DMS53 (cell line): ENCODE measurements at places on chromosomes 6 and 20.
A peak's percentile ranks its signal among the peaks of the same experiment; 100 is the strongest.

DNA sequence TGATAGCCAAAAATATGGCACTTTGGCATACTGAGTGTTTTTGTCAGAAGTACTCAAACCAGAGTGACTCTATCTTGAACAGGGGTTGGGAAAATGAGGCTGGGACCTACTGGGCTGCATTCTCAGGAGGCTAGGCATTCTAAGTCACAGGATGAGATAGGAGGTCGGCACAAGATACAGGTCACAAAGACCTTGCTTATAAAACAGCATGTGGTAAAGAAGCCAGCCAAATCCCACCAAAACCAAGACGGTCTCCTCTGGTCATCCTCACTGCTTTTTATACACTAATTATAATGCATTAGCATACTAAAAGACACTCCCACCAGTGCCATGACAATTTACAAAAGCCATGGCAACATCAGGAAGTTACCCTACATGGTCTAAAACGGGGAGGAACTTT lies 985.1 kb downstream of the HACE1 start:
- no peak for DNase-seq

GRCh38 chr6:71468841-71469700 lies 180.5 kb downstream of the OGFRL1 start:
- DNase-seq: no peak

DNA sequence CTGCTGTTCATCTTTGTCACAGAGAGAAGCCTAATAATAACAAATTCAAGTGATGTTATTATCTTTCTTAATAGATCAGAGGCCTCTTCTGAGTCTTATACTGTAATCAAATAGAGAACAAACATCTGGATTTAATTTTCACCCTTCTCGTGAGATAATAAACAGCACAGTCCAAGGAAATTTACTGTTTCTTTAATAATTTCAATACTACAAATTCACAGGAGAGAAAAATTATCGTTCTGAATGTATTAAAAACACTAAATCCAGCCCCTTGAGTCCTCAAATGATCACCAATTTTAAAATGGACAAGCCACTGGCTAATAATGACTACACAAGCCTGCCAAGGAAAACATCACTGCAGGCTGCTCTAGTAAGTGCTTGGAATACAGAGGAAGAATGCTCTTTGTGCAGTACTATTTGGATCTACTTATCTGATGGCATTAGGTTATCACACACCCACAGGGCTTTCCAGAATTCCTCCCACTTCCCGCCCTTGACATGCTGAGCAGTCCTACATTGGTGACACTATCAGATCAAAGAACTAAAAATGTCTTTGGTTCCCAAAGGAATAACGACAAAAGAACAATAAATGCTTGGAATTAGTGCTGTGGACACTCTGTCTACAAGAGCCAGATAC lies 38.1 kb downstream of the SYNE1 start:
- DNase-seq: no peak

GRCh38 chr6:122726649-122727048 lies 52.9 kb upstream of the FABP7 start:
- peak; percentile 54 for DNase-seq

DNA sequence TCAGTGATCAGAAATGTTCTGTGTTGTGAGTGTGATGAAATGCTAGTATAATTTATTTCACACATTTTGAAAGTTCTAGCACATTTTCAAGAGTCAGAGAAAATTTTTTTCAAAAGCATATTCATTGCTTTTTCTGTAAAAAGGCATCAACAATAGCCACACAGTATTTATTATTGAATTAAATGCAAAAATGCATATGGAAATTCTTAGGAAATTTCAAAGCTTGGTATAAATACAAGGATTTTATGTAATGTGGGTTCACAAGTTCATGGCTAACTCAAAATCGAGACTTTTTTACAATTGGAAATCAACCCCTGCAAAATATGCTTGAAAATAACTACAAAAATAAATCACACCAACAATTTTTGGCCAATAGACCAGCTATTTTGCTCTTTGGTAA lies 302.0 kb upstream of the ECI2 start:
- DNase-seq: no peak

DNA sequence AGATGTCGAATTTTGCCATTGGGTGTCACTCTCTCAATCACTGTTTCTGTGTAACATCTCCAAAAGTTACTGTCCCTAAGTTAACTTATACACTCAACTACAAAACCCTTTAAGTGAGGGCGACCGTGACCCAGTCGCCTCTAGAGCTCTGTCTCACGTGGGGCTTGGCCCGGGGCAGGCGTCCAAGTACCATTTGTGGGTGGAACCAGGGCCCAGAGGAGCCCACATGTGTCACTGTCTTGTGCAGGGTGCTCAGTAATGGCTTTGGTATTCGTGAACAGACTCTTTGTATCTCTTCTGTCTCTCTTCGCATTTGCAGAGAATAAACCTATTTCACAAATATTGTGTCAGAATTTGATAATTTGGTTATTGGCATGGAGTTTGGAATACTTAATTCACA lies 109.9 kb upstream of the THBS2 start:
- no peak for DNase-seq

GRCh38 chr20:23926526-23926880 lies 47.0 kb upstream of the CST5 start:
- no peak for DNase-seq

DNA sequence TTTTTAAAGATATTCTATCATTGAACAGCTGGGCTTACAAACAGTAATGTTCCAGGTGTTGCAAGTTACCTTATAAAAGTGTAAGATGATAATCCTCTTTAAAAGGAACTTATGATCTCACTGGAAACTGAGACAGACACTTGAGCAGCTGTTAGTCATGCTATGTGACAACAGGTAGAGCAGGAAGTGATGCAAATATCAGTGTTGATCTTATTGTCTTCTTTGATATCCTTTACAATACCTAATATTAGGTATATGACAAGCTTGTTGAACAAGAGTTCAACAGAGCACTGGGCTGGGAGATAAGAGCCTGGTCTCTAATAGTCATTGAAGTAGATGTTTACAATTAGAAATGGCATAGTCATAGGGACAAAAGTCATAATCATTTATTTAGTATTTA lies 150.0 kb downstream of the UBE3D start:
- peak; percentile 93 for DNase-seq

GRCh38 chr6:9064156-9064555 lies 628.8 kb upstream of the SLC35B3 start:
- DNase-seq: peak; percentile 71

DNA sequence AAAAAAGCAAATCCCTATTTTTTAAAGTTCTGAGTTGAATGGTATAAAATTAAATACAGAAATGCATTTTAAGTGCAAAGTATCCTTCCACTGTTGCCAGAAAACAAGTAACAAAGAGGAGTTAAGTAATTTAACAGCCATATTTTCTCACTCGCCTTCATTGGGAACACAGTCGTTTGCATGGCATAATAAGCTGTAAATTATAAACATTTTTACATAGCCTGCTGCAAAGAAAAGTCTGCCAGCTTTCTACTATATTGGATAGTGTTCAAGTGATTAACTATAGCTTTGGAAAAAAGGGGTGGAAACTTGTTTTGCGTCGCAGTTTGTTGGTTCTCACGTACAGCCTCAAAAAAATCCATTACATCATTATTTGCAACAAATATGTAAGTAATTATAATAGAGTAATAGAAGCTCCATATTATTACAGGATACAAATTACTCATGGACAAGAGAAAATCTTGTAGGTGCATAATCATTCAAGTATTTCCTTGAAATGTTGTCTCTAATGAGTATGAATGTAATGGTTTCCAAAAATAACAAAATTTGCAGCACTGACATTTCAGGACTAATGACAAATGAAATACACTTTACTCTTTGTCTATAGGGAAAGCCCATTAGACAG lies 139.3 kb downstream of the PDSS2 start:
- DNase-seq: no peak

- DNase-seq: no peak
Measured at GRCh38 chr6:166335378-166336302, 6.7 kb downstream of the SFT2D1 start.

DNA sequence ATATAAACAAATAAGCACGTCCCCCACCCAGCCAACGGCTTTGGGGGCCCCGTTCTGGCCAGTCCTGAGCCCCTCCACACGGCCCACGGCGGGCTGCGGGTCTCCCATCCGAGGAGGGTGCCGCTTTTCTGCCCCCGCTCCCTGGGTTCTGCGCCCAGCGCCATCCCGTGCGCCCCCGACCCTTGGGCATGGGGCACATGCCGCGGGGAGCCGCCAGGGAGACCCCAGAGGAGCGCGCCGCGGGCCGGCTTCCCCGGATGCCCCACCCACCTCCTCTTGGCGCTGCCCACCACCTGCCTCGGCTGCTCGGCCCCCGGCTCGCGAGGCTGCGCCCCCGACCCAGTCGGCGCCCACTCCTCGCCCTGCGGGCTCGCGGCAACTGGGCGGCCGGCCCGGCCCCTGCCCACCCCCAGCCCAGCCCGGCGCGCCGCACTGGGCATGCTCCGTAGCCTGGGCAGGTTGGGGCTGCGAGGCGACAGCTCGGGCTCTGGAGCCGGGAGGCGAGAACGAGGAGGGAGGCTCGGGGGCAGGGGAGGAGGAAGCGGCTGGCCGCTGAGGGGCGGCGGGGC lies 570 bp upstream of the PLCB4 start:
- DNase-seq: peak; percentile 88

GRCh38 chr20:19449051-19449450 lies 236.6 kb downstream of the SLC24A3 start:
- no peak for DNase-seq

DNA sequence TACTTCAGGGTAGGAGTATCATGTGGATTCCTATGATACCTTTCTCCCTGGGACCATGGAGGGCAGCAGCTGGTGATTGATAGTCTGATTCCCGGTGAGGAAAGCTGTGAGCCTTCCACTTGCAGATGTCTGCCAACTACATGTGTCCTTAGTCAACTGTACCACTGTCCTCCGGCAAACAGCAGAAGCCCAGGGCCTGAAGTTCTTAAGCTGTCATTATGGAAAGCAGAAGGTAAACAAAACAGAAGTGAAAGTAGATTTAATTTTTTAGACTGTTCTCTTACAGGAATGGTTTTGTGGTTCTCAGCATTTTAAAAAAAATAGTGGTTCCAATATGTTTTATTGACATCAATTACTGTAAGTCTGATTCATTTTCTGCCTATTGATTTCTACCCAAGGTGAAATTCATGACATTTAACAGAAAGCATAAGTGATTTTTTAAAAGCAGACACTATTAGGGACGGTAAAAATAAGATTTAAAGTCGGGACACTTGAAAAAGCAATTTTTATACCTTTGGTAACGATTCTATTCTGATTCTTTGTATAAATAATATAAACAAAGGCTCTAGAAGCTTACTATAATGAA lies 36.6 kb downstream of the PTPN1 start:
- DNase-seq: peak; percentile 10

DNA sequence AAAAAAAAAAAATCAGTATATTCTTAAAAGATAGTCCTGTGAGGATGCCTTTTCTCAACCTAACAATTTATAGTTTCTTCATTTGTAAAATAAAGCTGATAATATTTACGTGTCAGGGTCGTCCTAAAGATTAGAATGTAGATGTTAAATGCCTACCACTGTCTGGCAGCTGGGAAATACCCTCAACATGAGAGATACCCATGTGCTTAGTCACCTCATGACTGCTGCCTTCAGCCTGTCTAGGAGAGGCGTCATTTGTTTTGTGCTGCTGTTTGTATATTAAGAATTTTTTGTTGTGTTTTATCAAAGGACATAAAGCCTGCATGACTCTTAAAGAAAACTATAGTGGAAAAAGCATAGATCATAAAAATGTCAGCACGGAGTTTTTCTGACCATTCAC lies 9.5 kb downstream of the FAM120B start:
- no peak for DNase-seq

DNA sequence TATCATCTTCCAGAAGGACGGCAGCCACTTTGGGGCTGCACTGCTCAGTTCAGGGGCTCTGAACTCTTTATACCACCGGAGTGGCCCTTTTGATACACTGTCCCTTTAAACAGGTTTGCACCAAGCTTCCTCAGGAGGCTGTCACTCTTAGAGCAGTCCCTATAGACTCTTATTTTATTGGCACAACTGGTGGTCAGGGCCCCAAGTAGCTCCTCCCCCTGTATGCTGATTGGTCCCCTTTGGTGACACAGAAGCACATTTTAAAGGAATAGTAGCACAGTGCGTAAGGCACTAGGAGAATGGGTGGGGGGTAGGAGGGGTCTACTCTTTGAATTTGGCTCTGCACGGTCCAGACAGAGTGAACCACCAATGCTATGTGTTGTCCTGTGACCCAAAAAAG lies 122.6 kb upstream of the MLN start:
- no peak for DNase-seq

- DNase-seq: peak; percentile 97
Measured at GRCh38 chr6:3176562-3177355, 19.4 kb upstream of the TUBB2A start.

GRCh38 chr6:108656836-108657235 lies 96.1 kb downstream of the FOXO3 start:
- DNase-seq: peak; percentile 68
